Stimulated activated CD8-positive, alpha-beta memory T cell treated with anti-CD3 and anti-CD28 coated beads, Interleukin-7, amount 100 ng/mL, for 1 hour (primary cell): ENCODE measurements at places on chromosomes 11 and 22.

- no peak for DNase-seq
Measured at GRCh38 chr22:37206841-37207821, 5.1 kb downstream of the SSTR3 start.

- DNase-seq = no peak
Measured at GRCh38 chr11:117535850-117536411, 208.3 kb downstream of the CEP164 start.

GRCh38 chr11:83102834-83103233, 31.1 kb upstream of the RAB30 start:
- no peak for DNase-seq

DNA sequence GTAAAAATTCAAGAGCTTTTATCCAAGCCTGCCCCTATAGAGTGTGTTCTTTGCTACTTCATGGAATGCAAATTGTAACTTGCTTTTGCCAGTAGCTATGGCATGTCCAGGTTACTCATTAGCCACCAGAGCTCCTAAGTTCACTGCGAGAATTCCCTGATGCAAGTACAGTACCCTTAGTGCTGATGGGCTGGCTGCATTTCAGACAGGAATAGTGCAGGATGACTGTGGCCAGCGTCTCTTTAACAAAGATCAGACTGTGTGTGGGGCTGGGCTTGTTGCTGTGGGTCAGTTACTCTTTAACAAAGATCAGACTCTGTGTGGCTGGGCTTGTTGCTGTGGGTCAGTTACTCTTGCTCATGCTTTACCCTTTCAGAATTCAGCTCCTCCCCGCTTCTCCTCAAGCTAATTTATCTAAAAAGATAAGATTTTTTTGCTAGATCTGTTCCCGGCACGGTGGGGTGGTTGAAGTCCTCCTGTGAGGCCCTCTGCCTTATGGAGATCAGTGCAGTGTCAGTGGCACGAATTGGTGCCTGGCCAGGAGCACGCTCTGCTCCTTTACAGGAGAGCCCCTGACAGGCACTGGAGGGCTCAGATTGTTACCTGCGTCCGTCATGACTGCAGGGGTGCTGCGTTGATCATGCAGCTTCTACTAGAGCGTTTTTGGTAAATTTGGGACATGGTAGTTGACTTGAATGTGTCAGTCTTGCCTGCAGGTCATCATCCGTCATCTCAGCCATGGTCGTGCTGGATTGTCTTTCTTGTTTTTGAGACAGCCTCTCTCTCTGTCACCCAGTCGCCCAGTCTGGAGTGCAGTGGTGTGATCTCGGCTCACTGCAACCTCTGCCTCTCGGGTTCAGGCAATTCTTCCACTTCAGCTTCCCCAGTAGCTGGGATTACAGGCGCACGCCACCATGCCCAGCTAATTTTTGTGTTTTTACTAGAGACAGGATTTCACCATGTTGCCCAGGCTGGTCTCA, 27.0 kb downstream of the AP2A2 start:
- DNase-seq = no peak

GRCh38 chr11:119993722-119994121, 144.2 kb downstream of the TRIM29 start:
- DNase-seq = no peak

GRCh38 chr11:74417860-74418508, 19.8 kb upstream of the PGM2L1 start:
- DNase-seq = no peak

DNA sequence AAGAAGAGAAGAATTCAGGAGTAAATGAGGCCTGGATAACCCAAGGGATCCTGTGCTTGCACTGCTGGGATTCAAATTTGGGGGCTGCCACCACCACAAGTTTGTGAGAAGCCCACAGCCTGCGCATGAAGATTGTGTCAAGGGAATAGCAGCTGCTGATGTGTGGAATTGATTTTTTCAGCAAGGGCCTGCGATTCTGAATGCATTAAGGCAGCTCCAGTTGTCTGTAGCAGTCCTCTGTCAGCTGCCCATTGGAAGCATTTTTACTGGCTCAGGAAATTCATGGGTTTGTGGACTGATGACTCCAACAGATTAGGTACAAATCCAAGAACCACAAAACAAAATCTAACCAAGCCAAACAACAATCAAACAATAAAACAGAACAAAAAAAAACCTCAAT, 14.0 kb downstream of the ARVCF start:
- no peak for DNase-seq

GRCh38 chr22:44594951-44595350, 96.9 kb upstream of the RTL6 start:
- no peak for DNase-seq

DNA sequence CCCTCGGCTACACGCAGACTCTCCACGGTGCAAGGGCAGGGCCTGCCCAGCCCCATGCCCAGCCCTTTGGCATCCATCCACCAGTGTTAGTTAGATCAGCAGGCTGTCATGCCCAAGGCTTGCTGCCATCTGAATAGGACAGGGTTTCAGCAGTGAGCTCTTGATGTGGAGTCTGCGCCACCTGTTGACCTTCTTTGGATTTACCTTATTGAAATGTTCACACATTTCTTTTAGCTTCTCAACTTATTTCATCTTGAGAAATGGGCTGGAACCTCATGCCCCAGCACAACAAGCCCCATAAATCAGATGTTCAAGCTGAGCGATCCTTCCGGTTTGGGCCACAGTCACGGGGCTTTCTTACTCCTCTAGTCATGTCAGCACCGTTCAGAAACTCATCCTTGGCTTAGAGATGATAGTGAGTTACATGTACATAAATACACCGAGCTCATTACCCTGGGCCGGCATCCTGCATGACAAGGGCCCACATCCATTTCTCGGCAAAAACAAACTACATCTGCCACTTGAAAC, 61.7 kb downstream of the PARVB start:
- DNase-seq = no peak

DNA sequence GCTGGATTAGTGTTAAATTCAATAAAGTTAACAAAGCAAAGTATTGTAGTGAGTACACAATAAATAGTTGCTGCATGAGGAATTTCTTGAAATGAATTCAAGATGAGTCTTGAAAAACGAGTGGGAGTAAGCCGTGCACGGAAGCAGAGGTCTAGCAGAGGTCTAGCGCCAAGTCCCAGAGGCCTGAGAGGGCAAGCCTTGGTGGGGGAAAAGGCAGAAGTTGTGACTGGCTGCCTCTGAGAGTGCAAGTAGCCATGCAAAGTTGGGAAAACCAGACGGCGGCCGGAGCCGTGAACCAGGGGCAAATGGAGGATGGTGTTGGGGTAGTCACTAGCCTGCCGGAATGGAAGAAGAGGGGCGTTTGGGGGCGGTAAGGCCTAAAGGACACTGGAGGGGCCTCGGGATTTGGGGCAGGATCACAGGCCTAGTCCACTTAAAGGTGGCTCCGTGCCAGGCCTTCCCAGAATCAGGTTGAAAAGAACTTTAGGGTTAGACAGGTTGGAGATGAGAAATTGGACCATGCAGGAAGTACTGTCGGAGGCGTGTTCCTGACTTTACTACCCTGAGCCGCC, 379 bp upstream of the SLC3A2 start:
- DNase-seq = no peak
